ENCODE measurements at places on chromosomes 16 and 17. TPM values are rescaled to one million over a fixed set of nuclear protein-coding genes. Genes with fewer than 3 reads are reported as not detected.

- no peak overlapping the region for H3K4me3 ChIP-seq
- no peaks in the 10 kb centered on the region for H3K4me1 ChIP-seq
- no peak for DNase-seq
- H3K27ac ChIP-seq, result no peak overlapping the region
- H3K36me3 ChIP-seq, result peaks cover 9% of the 10 kb centered on the region
- no peaks in the 10 kb centered on the region for H3K27me3 ChIP-seq
These were observed 32.6 kb downstream of the LMF1 start for GRCh38 chr16:938136-938535.

DNA sequence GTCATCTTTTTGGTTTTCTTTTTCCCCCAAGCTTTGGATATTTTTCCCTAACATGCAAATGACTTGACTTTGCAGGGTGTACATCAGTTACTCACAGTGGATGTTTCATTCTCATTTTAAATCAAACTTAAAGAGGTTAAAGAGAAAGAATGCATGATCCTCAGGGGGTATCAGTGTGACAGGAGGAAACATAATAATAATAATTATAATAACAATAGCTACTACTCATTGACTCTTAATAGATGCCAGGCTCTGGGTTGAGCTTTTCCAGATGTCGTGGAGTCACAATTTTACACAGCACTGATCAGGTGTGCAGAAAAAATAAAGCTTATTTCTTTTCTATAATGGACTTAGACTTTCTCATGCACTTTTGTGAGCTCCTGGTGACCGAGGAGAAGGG is 157.2 kb upstream of the CACNG3 start:
- no peaks in the 10 kb centered on the region for H3K4me1 ChIP-seq
- no peak overlapping the region for H3K4me3 ChIP-seq
- DNase-seq, result no peak
- H3K27ac ChIP-seq, result no peak overlapping the region
- H3K36me3 ChIP-seq, result no peaks in the 10 kb centered on the region

GRCh38 chr17:2369551-2370210 is 31.2 kb downstream of the MNT start:
- H3K27me3 ChIP-seq, result no peaks in the 10 kb centered on the region
- no peak overlapping the region for H3K4me3 ChIP-seq
- no peak overlapping the region for H3K27ac ChIP-seq
- H3K4me1 ChIP-seq, result peaks cover 17% of the 10 kb centered on the region
- H3K36me3 ChIP-seq, result peaks cover 55% of the 10 kb centered on the region
- no peak for DNase-seq

- H3K4me3 ChIP-seq, result no peak overlapping the region
- no peaks in the 10 kb centered on the region for H3K36me3 ChIP-seq
- no peaks in the 10 kb centered on the region for H3K27me3 ChIP-seq
- H3K27ac ChIP-seq, result no peak overlapping the region
- DNase-seq, result no peak
These were observed 179.7 kb downstream of the NPIPB11 start for GRCh38 chr16:29226782-29227181.

GRCh38 chr16:26642047-26642664 is 424.6 kb upstream of the C16orf82 start:
- no peaks in the 10 kb centered on the region for H3K4me1 ChIP-seq
- H3K36me3 ChIP-seq, result no peaks in the 10 kb centered on the region

DNA sequence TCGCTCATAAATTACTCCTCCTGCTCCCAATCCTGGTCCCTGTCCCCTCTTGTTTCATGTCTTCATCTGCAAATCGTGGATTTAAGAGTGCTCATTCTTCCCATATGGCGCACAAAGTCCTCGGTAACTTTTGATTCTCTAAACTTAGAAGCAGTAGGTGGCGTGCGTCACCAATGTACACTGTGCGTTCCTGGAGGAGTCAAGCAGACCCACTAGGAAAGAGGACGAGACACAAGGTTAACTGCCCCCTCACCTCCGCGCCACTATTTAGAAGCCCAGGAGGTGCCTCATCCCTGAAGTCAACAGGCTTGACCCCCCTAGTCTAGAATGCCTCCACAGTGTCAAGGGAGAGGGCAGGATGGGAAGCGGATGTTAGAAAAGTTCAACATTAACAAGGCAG is 2.9 kb downstream of the SLC13A5 start:
- peaks cover 54% of the 10 kb centered on the region for H3K27me3 ChIP-seq
- H3K4me3 ChIP-seq, result no peak overlapping the region
- no peaks in the 10 kb centered on the region for H3K36me3 ChIP-seq
- no peak overlapping the region for H3K27ac ChIP-seq
- no peak for DNase-seq

DNA sequence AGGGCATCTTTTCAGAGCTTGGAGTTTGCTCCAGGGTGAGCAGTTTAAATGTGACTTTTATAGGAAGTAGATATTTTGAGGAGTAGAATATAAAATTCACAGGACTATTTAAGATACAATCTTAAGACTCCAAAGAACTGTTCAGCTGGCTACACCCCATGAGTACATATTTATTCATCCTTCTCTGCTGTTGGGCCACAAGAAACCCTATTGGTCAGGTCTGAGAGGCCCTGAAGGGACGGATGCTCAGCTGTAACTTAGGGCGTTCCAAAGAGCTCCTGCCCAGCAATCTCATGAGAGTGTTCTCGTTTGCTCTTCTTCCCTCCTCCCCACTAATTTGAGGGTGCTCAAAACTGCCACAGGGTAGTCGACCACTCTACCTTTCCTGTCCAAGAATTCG is 7.3 kb downstream of the ST6GALNAC2 start:
- no peak for DNase-seq
- no peaks in the 10 kb centered on the region for H3K36me3 ChIP-seq
- no peak overlapping the region for H3K4me3 ChIP-seq
- H3K27ac ChIP-seq, result no peak overlapping the region
- no peaks in the 10 kb centered on the region for H3K27me3 ChIP-seq
- no peaks in the 10 kb centered on the region for H3K4me1 ChIP-seq

- H3K4me3 ChIP-seq, result no peak overlapping the region
- no peak for DNase-seq
- H3K27ac ChIP-seq, result no peak overlapping the region
- no peaks in the 10 kb centered on the region for H3K27me3 ChIP-seq
- no peaks in the 10 kb centered on the region for H3K36me3 ChIP-seq
These were observed 24.4 kb upstream of the PMP22 start for GRCh38 chr17:15289285-15290183.

DNA sequence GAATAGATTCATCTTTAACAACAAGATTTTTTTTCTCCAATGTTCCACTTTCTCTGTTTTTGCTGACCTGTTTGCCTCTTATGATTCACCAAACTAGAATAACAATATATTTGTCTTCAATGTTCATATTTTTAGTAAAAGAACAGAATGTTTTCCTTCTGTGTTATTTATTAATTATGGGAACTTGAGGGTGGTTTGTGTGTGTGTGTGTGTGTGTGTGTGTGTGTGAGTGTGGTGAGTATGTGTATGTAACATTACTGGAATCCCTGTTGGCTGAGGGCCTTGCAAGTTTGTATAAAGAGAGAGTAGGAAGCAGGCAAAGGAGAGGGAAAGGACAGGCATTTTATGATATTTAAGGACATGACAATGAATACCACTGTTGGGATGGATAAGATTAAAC is 13.8 kb downstream of the STXBP4 start:
- no peaks in the 10 kb centered on the region for H3K4me1 ChIP-seq
- no peaks in the 10 kb centered on the region for H3K36me3 ChIP-seq
- no peaks in the 10 kb centered on the region for H3K27me3 ChIP-seq
- no peak overlapping the region for H3K4me3 ChIP-seq

DNA sequence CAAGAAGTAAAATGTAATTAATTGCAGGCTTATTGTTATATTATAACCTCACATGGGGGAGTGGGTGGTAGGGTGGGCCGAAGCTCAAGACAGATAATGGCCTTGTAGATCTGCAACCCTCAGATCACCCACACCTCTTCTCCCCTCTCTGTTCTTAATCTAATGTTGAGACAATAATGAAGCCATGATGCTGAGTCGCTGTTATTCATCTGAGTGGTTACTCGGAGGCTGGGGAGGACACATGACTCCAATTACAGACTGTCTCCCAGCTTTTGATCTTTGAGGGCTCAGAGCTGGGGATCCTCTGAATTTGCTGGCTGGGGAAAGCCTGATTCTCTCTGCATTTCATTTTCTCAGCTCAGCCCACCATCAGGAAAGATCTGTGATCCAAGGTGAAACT is 275.3 kb downstream of the SHISA9 start:
- no peak for DNase-seq
- no peak overlapping the region for H3K27ac ChIP-seq
- no peaks in the 10 kb centered on the region for H3K4me1 ChIP-seq
- no peaks in the 10 kb centered on the region for H3K27me3 ChIP-seq

DNA sequence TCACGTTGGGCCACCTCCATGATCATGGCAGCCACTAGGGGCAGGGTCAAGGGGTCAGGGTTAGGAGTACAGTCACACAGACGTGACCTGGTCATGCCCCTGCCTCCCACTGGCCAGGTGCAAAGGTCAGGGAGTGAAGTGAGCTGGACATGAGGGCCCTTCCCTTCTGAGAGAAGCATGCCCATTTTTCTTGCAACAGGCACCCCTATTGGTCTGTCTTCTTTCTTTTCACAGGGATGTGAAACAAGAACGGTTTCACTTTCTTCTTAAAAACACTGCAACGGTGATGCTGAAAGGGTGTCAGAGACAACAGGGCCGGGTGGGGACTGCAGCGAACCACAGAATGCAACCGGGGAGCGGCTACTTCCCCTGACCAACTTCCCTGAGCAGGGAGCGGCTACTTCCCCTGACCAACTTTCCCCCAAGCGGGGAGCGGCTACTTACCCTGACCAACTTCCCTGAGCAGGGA is 52.1 kb upstream of the DOC2B start:
- peak overlapping the region; percentile 26 for H3K4me3 ChIP-seq
- peaks cover 2% of the 10 kb centered on the region for H3K27me3 ChIP-seq
- H3K36me3 ChIP-seq, result no peaks in the 10 kb centered on the region
- H3K27ac ChIP-seq, result peak overlapping the region; percentile 80
- H3K4me1 ChIP-seq, result no peaks in the 10 kb centered on the region

DNA sequence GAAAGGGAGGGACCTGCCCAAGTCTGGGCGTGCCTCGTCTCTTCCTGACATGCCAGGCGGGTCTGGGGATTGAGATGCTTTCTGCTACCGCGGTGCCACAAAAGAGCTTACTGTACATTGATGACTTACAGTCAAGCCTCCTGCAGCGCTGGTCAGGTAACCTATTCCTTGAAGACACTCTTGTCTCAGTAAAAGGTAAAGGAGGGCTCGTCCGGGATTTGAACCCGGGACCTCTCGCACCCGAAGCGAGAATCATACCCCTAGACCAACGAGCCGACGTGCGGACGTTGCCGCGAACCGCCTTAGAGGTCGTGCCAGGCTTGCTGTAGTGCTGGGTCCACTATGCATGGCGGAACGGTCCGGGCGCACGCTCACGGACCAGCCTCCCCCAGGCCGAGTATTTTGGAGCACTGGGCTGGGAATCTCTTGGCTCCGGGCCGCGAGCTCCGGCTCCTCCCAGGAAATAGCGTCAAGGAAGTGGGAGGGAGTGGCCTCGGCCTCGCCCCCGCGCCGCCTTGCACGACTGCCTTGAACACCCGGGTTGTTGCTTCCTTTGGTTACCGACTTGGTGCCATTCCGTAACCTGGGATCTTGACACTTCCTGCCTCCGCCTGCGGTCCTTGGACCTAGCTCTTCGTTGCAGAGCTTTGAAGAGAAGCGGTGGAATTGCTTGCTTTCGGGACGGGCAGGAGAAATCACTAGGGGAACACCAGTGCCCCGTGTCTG is 12.4 kb upstream of the AURKB start:
- H3K4me3 ChIP-seq, result peak overlapping the region; percentile 82
- DNase-seq, result peak; percentile 95
- H3K36me3 ChIP-seq, result peaks cover 7% of the 10 kb centered on the region
- H3K27me3 ChIP-seq, result no peaks in the 10 kb centered on the region

DNA sequence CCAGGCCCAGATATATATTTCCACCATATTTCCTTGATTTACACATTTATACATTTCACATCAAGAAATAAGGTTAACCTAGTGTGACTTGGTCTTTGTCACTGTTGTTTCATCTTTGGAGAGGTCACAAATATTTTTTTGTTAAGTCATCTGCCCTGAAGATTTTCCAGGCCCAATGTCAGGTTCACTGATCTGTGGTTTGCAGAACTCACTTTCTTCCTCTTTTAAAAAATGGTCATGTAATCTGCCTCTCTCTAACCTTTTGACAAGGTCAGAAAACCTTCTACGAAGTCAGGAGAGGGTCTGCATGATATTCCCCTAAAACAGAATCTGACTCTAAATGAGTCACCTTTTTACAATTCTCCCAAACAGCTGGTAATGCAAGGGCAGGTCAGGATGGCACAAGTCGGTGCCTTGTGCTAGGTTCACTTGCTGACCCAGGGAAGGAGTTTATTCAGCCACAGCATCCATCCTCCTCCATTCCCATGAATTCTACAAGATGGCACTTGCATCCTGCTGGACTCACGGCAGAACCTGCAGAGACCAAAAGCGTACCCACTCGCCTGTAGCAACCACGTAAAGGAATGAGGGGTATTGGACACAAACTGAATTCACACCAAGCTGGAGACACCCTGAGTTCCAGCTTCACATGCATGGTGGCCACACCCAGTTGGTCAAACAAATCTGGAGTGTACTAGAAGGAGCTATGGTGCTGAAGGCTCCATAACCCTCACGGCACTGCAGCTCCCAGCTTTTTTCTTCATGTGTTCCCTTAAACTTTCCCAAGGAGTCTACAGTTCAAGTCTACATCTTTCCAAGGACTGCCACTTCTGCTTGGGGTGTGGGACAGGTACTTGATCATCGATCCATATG is 1.6 kb upstream of the KIAA0513 start:
- no peak overlapping the region for H3K4me3 ChIP-seq
- H3K36me3 ChIP-seq, result no peaks in the 10 kb centered on the region
- no peak for DNase-seq
- H3K27ac ChIP-seq, result no peak overlapping the region

GRCh38 chr16:48335961-48336360 is 49.3 kb downstream of the SIAH1 start:
- H3K4me3 ChIP-seq, result no peak overlapping the region
- no peaks in the 10 kb centered on the region for H3K27me3 ChIP-seq
- H3K36me3 ChIP-seq, result peaks cover 14% of the 10 kb centered on the region
- no peak overlapping the region for H3K27ac ChIP-seq
- DNase-seq, result no peak

- H3K27me3 ChIP-seq, result no peaks in the 10 kb centered on the region
- H3K27ac ChIP-seq, result no peak overlapping the region
- no peak for DNase-seq
- no peak overlapping the region for H3K4me3 ChIP-seq
- no peaks in the 10 kb centered on the region for H3K36me3 ChIP-seq
These were observed 215.3 kb downstream of the C16orf78 start for GRCh38 chr16:49588729-49589384.

- DNase-seq, result peak; percentile 90
- H3K4me1 ChIP-seq, result peaks cover 17% of the 10 kb centered on the region
- H3K27ac ChIP-seq, result peak within 1 kb of the TSS; percentile 99
- H3K4me3 ChIP-seq, result peak within 1 kb of the TSS; percentile 89
These were observed at the start of gene SRCAP for GRCh38 chr16:30698816-30699614. Gene SRCAP, plus strand, starts transcription at chr16:30699171. Its CDS starts 1,654 bp downstream, at chr16:30700825.

- peaks cover 23% of the 10 kb centered on the region for H3K36me3 ChIP-seq
- H3K4me1 ChIP-seq, result peaks cover 16% of the 10 kb centered on the region
- peak; percentile 76 for DNase-seq
- H3K27ac ChIP-seq, result peak overlapping the region; percentile 66
These were observed 19.9 kb downstream of the SP2 start for GRCh38 chr17:47915776-47916398.

STAC2 gene
- 0.18 TPM for total RNA-seq

ZNF385C gene
- 0.14 TPM for total RNA-seq

CHP2 gene
- total RNA-seq, result not detected

KRTAP17-1 gene
- not detected for total RNA-seq

FBXW10 gene
- total RNA-seq, result not detected

PALB2 gene
- total RNA-seq, result 7.4 TPM

RASL10B gene
- 78.7 TPM for total RNA-seq

WSCD1 gene
- 12.4 TPM for total RNA-seq

ZACN gene
- total RNA-seq, result not detected

STRADA gene
- 14.7 TPM for total RNA-seq

SDK2 gene
- total RNA-seq, result 2.6 TPM

All from heart left ventricle (tissue), 16 donors.